ENCODE measurements at places on chromosomes 1 and 21.

DNA sequence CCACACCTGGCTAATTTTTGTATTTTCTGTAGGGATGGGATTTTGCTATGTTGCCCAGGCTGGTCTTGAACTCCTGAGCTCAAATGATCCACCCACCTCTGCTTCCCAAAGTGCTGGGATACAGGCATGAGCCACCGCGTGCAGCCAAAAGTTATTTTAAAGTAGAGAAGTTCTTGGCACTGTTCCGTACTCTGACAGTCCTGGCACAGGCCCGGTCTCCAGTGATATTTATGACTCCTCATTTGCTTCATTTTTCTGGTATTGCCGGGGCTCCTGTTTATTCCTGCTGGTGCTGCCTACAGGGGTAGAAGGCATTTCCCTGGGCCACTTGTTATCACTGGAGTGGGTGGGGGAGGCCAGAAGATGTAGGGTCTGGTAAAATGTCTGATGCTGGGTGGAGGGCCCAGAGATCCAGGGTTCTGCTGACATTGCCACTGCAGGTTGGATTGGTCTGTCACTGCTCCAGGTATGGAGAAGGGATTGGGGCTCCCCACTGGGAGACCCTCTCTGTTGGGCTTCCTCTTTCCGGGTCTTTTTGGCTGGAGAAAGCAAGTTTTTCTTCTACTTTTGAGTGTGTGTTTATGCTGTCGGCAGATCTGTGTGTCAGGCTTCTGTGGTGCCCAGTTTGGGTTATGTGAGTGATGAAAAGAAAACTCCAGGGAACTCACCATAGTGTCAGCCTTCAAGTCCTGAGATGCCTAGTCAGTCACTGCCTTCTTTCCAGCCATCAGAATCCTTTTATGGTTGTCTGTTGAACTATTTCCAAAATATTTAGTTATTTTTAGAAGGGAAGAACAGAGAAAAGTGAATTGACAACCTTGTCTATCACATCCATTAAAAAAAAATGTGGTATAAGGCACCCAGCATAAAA, 4.5 kb downstream of the MROH7 start:
- no peak for DNase-seq

GRCh38 chr1:95408507-95409136, 174.6 kb downstream of the RWDD3 start:
- DNase-seq: no peak

DNA sequence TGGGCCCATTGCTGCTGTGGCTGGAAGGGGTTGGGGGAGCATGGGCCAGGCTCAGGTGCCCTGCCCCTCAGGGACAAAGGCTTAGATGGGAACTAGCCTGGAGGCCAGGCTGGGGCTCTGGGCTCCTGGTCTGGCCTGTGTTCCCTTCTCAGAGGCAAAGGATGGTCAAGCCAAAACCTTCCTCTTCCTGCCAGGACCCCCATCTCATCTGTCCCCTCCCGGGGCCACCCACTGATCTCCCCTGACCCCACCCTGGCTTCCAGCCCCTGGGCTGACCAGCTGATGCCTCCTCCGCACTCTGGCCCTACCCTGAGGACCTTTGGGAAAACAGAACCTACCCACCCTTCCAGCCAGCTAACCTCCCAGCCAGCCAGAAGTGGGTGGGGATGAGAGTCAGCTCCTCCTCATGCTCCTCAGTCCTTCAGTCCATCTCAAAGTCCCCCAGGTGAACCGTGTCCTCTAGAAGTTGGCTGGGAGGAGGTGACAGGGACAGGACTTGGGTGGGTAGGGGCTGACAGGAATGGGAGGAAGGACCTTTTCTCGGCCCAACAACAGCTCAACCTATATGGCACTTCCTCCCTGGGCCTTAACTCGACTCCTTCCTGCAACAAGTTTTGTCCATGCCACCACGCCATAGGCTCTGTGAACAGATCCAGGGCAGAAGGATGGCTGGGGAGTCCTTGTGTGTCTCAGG, 7.5 kb downstream of the PEAR1 start:
- DNase-seq: no peak

- DNase-seq: peak; percentile 12
Measured at GRCh38 chr1:67850151-67850551, 16.9 kb upstream of the GNG12 start.

GRCh38 chr1:26404641-26405040, 6.0 kb upstream of the LIN28A start:
- DNase-seq: no peak

- DNase-seq: peak; percentile 55
Measured at GRCh38 chr1:71068325-71069240, 12.3 kb downstream of the ZRANB2 start.

GRCh38 chr1:195717651-195718050, 890.6 kb downstream of the KCNT2 start:
- DNase-seq: no peak

DNA sequence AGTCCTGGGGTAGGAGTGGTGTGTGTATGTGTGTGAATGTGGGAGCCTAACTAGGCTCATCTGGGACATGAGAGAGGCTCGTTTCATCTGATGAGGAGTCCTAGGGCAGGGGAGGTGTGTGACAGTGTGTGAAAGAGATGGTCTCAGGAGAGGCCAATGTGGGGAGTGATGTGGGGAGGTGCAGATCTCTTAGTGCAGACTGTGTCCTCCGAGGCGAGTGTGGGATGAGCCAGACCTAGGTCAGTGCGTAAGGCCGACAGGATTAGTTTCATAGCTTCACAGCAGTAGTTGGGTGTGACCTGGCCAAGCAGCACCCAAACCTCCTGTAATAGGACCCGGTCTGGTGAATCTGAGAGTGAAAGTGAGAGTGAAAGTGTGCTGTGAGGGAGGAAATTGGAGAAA, 94.7 kb downstream of the LIPI start:
- no peak for DNase-seq

GRCh38 chr1:207314816-207315215, 6.7 kb upstream of the CD55 start:
- no peak for DNase-seq

DNA sequence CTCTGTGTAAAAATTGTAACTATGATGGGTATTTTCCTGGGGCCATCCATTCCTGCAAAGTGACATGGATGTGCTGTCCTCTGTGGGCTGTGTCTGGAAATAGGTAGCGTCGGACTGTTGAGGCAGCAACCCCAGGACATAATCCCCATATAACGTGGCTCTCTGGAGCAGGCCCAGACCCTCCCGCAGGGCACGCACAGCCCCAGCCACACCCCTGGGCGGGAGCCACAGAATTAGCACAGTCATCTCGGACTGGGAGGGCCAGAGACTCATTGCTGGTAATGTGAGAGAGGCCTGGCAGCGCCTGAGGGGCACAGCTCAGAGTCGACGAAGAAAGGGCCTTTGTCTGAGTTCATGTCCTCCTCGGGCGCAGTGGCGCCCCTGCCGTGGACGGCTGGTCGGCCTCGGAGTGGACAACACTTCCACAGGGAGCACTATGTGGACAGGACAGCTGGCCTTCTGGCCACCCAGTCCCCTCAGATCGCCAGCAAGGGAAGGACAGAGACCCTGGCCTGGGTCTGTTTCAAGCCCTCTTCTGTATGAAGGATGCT, 20.1 kb downstream of the SIM2 start:
- DNase-seq: no peak

GRCh38 chr1:205066141-205066818, 18.0 kb downstream of the TMEM81 start:
- DNase-seq: no peak

DNA sequence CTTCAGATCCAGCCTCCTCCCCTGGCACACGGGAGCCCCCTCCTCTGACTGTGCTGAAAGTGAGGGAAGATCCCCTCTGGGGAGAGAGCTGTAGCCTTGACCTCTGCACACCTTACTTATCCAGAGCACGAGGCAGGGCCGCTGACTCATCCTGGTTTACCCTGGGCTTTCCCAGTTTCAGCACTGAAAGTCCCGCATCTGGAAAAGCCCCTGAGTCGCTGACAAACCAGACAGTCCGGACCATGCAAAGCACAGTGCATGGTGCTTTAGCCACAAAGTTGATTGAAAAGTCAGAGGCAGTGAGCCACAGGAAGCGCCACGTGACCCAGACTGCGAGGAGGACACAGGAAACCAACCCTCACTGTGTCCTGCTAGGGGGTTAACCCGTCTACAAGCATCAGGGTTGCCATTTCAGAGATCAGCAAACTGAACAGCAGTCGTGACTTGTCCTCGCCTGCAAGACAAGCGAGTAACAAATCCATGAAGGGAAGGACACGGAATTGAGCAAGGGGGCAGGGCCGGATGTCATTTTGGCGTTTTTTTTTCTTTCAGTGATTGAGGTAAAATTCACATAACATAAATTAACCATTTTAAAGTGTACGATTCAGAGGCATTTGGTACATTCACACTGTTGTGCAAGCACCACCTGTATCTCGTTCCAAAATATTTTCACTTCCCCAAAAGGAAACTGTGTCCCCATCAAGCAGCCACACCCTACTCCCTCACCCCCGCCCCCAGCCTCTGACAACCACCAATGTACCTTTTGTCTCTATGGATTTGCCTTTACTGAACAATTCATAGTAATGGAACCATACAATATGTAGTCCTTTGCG, 19.9 kb upstream of the IFNGR2 start:
- DNase-seq: peak; percentile 81

All from activated CD4-positive, alpha-beta T cell treated with anti-CD3 and anti-CD28 coated beads, Interleukin-10, Interleukin-2, amounts not matched to agents 100 ng/mL and 50 ng/mL, durations not matched to agents 16 hours and 8 hours (primary cell).